ENCODE measurements at places on chromosomes 7 and 10.

DNA sequence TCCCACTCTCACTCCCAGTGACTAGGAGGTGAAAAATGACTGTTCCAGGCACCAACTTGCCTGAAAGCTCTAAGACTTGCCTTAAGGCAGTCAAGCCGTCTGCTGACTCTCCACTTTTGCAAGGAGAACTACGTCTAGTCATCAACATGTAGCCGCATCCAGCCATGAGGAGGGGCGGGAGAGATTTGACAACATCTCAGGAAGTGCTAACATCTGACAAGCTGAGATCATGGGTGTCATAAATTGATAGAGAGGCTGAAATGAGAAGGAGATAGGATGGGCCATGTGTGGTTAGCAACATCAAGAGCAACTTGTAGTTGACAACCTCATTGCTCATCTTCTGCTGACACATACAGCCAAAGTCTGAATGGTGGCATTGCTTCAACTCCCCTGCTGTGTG lies 9.0 kb upstream of the TBXAS1 start:
- DNase-seq: no peak

- DNase-seq: no peak
Measured at GRCh38 chr10:11898372-11899066, 75.4 kb downstream of the PROSER2 start.

DNA sequence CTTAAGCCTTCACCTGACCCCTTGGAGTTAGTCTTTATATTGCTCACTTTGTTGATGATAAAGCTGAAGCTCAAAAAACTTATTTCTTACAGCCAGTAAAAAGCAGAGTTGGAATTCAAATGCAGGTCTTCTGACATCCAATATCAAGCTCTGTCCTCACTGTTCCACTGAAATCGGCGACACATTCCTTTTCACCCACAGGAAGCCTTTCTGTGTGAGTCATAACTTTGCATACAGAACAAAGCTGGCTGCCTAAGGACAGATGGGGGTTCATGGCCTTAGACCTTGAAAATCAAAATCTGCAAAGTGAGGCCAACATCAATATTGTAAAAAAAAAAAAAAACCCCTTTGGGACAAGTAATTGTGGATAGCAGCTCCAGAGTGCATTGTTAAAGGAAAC lies 21.8 kb upstream of the AKR1B1 start:
- no peak for DNase-seq

DNA sequence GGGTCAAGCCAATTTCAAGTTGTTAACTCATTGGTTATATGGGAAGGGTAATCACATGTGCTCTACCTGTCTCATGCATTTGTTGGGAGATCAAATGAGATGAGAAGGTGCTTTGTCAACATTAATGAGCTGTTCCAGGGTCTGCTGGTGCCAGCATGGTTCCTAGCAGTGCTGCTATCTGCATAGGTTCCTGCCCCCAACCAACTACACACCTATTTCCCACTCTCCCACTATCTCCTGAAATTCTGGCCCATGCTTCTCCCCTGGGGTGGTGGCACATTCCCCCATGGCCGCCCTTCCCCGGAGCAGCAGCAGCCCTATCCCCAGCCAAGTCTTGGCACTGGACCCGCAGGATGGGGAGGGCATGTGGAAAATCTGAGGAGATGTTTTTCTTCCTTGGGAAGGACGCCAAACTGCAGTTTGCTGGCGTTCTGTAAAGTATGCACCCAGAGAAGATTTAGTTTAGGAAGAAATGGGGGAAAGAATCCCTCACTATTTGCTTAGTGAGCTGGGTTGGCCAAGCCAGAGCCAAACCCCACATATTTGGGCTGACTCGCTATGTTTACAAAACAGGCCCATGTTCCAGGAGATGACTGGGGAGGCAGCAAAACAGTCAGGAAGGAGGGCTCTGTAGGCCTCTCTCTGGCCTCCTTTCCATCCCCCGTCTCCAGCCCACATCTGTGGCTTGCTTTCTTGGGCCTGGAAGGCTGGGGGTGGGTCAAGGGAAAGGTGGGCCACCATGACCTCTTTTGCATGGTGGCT lies 42.5 kb downstream of the PPP1R3C start:
- no peak for DNase-seq

GRCh38 chr7:140009735-140010134 lies 53.0 kb downstream of the PARP12 start:
- no peak for DNase-seq

All from esophagus muscularis mucosa (tissue), 4 donors.